ENCODE measurements at places on chromosomes 12 and 14.

GRCh38 chr12:132407451-132407961, 78.1 kb upstream of the GALNT9 start:
- no peak for DNase-seq

- DNase-seq: no peak
These were observed 22.5 kb upstream of the PCNX1 start for GRCh38 chr14:70884595-70885342.

- DNase-seq: no peak
These were observed 117.3 kb downstream of the MED13L start for GRCh38 chr12:116160231-116160630.

DNA sequence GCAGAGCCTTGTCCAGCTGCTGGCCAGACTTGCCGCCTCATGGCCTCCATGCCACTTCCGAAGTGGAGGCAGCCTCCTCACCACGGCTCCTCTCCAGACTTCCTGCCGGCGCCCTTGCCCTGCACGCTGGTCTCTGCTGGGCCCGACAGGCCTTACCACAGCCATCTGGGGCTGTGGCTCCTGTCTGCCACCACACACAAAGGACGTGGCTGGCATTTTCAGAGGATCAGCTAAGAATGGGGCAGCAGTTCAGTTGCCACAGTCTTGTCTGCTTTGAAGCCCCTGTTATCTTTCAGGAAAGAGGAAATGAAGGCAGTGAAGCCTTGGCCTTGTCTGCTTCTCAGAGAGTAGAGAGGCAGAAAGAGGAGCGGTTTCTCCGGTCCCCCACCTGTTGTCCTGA, 178.0 kb upstream of the FKBP4 start:
- no peak for DNase-seq

DNA sequence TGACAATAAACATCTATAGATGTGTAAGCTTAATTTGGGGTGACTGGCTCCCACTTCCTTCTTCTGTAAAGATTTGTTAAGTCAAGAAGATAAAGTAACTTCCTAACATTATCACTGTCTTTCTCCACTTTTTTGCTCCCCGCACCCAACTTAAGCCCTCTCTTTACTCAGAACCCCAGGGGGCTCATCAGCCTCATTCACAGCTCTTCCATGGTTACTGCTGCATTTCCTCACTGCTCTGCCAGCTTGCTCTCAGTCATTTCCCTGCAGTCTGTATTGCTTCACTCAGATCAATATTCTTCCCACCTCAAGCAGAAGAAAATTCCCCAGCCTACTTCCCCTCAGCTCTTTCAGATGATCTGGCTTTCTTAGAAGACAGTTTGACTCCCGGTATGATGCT, 102.0 kb downstream of the PIK3C2G start:
- DNase-seq: no peak

- DNase-seq: no peak
These were observed 87.4 kb upstream of the PKP2 start for GRCh38 chr12:32983968-32984367.

DNA sequence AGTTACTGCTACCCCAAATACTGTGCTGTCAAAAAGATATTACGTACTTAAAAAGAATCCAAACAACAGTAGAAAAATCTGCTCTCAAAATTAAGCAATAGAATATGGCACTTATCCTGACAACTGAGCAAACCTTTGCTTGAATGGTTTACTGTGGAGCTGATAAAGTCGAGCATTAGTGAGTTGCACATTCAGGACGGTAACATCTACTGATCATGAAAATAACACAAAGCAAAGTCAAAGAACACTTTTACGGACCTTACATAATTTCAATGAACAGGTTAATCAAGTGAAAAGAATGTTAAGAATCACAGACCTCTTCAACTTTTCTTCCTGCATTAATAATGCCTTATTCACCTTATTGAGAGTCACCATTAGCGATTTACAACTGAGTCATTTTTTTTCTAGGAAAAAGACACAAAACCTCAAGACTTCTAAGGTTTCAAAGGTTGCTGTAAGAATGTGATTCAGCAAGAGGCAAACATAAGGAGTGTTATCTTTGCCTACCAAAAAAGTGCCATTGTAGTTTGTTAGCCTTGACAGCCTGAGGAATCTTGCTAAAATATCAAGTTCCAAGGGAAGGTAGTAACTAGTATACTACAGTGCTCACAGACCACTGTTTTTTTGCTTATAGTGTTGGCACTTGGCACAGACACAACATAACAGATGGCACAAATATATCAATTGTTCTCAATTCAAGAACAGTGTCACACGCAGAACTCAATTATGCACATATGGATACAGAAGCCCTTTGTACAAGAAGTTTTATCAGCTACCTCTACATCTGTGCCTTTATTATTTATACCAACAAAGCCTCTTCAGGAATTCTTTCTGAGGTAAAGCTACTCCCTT, 334.2 kb upstream of the RPL10L start:
- no peak for DNase-seq

GRCh38 chr14:77459072-77459723, 1.3 kb downstream of the AHSA1 start:
- peak; percentile 43 for DNase-seq

DNA sequence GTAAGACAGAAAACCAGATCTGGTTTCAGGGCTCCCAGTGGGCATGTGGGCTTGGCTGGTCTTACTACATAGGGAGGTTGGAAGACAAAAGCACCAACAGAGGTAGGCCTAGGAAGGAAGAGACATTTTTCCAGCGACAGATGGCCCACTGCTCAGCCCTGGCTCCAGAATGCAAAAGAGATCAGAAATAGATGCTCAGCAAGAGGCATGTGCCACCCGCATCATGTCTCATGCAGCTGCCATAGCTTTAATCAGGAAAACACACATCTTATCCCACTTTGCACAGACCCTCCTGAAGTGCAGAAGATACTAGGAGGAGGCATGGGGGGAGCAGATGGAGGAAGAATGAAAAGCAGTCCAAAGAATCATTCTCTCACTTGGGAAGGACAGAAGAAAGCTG, 25.3 kb downstream of the VASH1 start:
- no peak for DNase-seq

- no peak for DNase-seq
These were observed 85.3 kb downstream of the LRP6 start for GRCh38 chr12:12181511-12181910.

GRCh38 chr12:94962670-94963069, 40.8 kb downstream of the NDUFA12 start:
- no peak for DNase-seq

GRCh38 chr12:75779891-75780496, 251.6 kb downstream of the PHLDA1 start:
- DNase-seq: no peak

DNA sequence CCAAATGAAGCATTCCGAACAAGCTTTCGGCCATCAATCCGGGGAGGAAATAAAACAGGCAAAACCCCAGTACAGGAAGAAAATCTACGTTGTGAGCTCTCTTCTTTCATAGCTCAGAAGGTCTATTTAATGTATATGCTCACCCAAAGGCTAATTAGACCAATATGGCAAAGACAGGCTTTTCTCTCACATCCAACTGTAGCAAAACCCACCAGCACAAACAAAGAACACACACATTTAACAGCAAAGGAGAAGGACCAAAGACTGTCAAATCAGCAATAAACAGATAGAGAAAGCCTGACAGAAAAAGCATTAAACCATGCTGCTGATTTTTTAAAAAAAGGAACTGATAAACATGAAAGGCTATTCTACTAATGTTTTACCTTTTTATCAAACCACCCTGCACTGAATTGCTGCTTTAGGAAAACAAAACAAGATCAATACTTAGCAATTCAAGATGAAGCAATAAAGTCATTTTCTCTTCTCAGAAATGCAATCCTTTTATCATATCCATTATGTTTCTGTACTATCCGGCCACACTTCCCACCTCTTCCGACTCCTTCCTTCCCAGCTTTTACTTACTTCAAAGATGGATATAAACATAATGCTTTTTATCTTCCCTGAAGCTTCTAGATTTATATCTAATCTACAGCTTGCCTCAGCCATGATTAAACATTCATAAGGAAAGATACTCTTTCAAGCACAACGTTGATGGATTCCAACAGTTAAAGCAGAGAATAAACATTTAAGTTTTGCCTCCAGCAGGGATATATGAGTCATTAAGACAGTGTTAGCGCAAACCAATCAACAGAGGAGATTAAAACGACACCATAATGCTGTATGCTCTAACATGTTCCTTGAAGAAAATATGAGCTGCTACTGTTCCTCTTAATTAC, 74.6 kb upstream of the BBS10 start:
- DNase-seq: no peak

- no peak for DNase-seq
These were observed 28.6 kb downstream of the FIGNL2 start for GRCh38 chr12:51819736-51820525.

DNA sequence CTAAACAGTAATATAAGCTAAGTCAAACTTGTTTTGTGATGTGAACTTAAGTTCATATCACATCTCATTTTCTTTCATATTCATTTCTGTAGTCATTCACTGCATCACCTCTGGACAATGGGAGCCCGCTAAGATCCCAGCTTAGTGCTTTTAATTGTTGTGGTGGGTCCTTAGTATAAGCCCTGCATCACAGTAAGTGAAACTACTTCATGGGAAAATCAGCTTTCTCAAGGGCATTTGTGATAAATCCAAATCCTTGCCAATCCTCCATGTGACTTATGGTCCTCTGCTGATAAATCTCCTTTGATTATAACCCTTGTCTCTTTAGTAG, 98.3 kb downstream of the PLEKHA5 start:
- DNase-seq: no peak

GRCh38 chr12:49974677-49975317, 2.0 kb downstream of the AQP6 start:
- DNase-seq: no peak

- DNase-seq: no peak
These were observed 794.3 kb upstream of the NOVA1 start for GRCh38 chr14:27392153-27392552.

DNA sequence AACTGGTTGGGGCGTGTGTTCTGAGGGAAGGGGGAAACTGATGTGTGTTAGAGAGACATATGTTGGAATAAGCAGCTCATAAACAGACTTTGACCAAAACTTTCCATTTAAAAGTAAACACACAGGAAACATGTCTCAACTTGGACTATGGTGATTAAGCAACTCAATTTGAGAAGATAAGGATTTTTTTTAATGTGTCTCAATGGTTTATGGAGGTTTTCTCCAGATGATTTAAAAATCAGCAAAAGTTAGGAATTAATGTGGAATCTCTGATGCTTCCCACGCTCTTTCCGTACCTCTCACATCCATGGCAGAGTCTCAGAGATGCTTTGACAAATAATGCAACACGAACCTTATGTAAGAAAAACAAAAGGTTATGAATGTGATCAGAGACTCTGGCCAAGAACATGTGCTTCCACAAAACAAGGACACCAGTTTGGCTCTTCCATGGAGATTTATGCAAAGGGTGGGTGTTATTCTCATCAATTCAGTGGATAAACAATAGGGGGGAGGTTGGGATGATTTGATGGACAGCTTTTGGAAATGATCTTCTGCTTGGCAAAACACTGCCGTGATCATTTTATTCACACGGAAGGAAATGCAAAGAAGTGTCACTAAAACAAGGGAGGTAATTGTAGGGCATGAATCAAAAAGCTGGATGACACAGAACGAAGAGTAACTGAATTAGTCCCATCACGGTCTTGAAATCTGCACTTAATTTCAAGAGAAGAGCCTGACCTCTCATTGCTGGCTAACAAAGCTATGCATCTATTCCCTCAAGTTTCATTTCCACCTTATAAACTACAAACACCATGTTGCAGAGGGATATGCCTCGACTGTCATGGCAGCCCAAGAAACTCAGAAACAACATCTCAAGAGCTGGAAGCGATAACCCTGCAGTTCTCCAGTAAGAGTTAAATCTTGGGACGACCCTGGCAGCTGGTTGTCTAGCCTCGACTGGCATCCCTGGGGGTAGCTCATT, 76.5 kb downstream of the FOXN3 start:
- DNase-seq: no peak

GRCh38 chr12:115811929-115812328, 465.6 kb downstream of the MED13L start:
- no peak for DNase-seq

GRCh38 chr12:30796891-30797371, 42.2 kb upstream of the CAPRIN2 start:
- DNase-seq: no peak
